Uterus (tissue), 4 donors: ENCODE measurements at places on chromosomes 5 and 9. TPM values are rescaled to one million over a fixed set of nuclear protein-coding genes. Genes with fewer than 3 reads are reported as not detected.
A peak's percentile ranks its signal among the peaks of the same experiment; 100 is the strongest.

- H3K27me3 ChIP-seq = no peaks in the 10 kb centered on the region
- no peaks in the 10 kb centered on the region for H3K36me3 ChIP-seq
- no peak for DNase-seq
- H3K4me3 ChIP-seq = no peak overlapping the region
Measured at GRCh38 chr9:5482194-5482593, 28.1 kb upstream of the PDCD1LG2 start.

Gene RFESD
- not detected for total RNA-seq

GRCh38 chr5:142263346-142263745, 61.5 kb downstream of the SPRY4 start:
- no peaks in the 10 kb centered on the region for H3K36me3 ChIP-seq
- no peak overlapping the region for H3K27ac ChIP-seq
- no peak overlapping the region for H3K4me3 ChIP-seq
- no peaks in the 10 kb centered on the region for H3K27me3 ChIP-seq
- DNase-seq = no peak

- DNase-seq = no peak
- H3K36me3 ChIP-seq = no peaks in the 10 kb centered on the region
- H3K27me3 ChIP-seq = no peaks in the 10 kb centered on the region
- no peaks in the 10 kb centered on the region for H3K4me1 ChIP-seq
- H3K4me3 ChIP-seq = no peak overlapping the region
- H3K27ac ChIP-seq = no peak overlapping the region
Measured at GRCh38 chr9:137385061-137385655, 37.8 kb downstream of the EXD3 start.

- no peaks in the 10 kb centered on the region for H3K27me3 ChIP-seq
- peak overlapping the region; percentile 45 for H3K27ac ChIP-seq
- no peaks in the 10 kb centered on the region for H3K4me1 ChIP-seq
- no peaks in the 10 kb centered on the region for H3K36me3 ChIP-seq
Measured at GRCh38 chr9:123069010-123069481, 35.6 kb downstream of the GPR21 start.

GRCh38 chr5:137605411-137605810, 106.3 kb upstream of the SPOCK1 start:
- no peak overlapping the region for H3K4me3 ChIP-seq
- no peaks in the 10 kb centered on the region for H3K4me1 ChIP-seq
- H3K27ac ChIP-seq = no peak overlapping the region
- DNase-seq = no peak

GRCh38 chr5:132095424-132095972, 21.9 kb downstream of the CSF2 start:
- no peak for DNase-seq
- H3K27me3 ChIP-seq = no peaks in the 10 kb centered on the region
- no peaks in the 10 kb centered on the region for H3K36me3 ChIP-seq
- H3K4me1 ChIP-seq = no peaks in the 10 kb centered on the region
- H3K4me3 ChIP-seq = no peak overlapping the region
- no peak overlapping the region for H3K27ac ChIP-seq

Gene PCDHB16
- 10.2 TPM for total RNA-seq

DNA sequence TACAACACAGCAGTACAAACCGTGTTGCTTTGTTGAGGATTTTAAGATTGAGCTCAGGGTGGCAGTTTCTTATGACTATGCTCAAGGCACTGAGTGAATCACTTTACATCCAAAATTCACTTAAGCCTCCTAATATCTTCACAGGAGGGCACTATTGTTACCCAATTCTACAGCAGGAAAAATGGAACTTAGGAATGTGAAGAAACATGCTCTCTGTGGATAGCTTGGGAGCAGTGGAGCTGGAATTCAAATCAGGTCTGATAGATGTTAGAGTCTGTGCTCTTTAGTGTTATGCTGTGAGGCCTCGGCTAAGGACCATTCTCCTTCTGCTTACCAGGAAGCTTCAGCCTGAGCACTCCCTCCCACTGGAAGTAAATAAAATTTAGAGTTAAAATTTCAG, 18.7 kb upstream of the HMHB1 start:
- no peaks in the 10 kb centered on the region for H3K36me3 ChIP-seq
- no peak for DNase-seq
- H3K4me1 ChIP-seq = peaks cover 3% of the 10 kb centered on the region

GRCh38 chr5:113253037-113253436, 181.8 kb downstream of the TSSK1B start:
- no peaks in the 10 kb centered on the region for H3K27me3 ChIP-seq
- DNase-seq = no peak
- H3K4me3 ChIP-seq = no peak overlapping the region
- no peak overlapping the region for H3K27ac ChIP-seq

GRCh38 chr9:136078024-136078423, 17.1 kb downstream of the NACC2 start:
- no peak overlapping the region for H3K4me3 ChIP-seq
- H3K36me3 ChIP-seq = no peaks in the 10 kb centered on the region
- DNase-seq = no peak
- H3K27ac ChIP-seq = no peak overlapping the region

GRCh38 chr5:56827049-56827448, 11.7 kb downstream of the MAP3K1 start:
- no peak for DNase-seq
- no peaks in the 10 kb centered on the region for H3K36me3 ChIP-seq
- H3K27me3 ChIP-seq = no peaks in the 10 kb centered on the region
- H3K27ac ChIP-seq = no peak overlapping the region
- no peak overlapping the region for H3K4me3 ChIP-seq

- no peaks in the 10 kb centered on the region for H3K36me3 ChIP-seq
- H3K4me1 ChIP-seq = peaks cover 42% of the 10 kb centered on the region
- peak overlapping the region; percentile 94 for H3K27ac ChIP-seq
- DNase-seq = no peak
- no peak overlapping the region for H3K4me3 ChIP-seq
Measured at GRCh38 chr9:134436911-134437310, 110.7 kb downstream of the RXRA start.

DNA sequence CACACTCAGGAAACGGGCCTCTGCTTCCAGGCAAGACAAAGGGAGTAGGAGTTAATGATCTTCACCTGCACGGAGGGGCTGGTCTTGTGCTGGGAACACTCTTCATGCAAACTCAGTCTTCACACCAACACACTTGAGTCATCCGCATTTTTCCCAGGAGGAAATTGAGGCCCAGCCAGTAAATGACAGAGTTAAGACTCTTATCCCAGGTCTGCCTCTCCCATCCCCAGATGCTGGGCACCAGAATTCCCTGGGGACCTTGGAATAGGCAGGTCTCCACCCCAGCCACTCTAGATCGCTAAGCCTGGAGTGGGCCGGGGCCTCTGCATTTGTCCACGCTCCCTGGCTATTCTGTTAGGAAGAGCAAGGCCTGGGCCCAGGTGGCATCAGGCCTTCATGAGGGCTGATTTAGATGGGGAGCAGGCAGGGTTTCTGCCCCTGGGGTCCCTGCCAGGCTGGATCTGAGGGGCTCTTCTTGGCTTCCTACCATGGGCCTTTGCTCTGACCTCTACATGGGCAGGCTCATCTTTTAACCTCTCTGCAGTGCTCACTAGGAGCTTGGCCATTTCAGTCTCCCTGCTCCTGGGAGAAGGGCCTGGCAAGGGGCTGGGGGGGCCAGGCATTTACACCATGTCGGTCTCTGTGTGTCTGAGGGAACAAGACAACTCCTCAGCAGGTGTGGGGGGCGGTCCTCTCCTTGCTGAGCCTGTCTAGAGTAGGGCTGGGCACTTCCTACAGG, 77.3 kb downstream of the AMBP start:
- no peak overlapping the region for H3K4me3 ChIP-seq
- no peaks in the 10 kb centered on the region for H3K36me3 ChIP-seq
- H3K4me1 ChIP-seq = no peaks in the 10 kb centered on the region
- no peaks in the 10 kb centered on the region for H3K27me3 ChIP-seq
